Activated CD8-positive, alpha-beta T cell treated with anti-CD3 and anti-CD28 coated beads, Interleukin-2, amount 10 ng/mL, durations not matched to agents 7 days and 5 days (primary cell): ENCODE measurements at places on chromosomes 5 and 9. TPM values are rescaled to one million over a fixed set of nuclear protein-coding genes. Genes with fewer than 3 reads are reported as not detected.

Gene MPDZ
- not detected for total RNA-seq

Gene HBEGF
- total RNA-seq, result 13.5 TPM

Gene TPD52L3
- total RNA-seq, result not detected

Gene SAPCD2
- total RNA-seq, result 57.0 TPM

Gene WNK2
- not detected for total RNA-seq

Gene IFNA2
- total RNA-seq, result not detected
